ENCODE measurements at places on chromosomes 1 and 21.
A peak's percentile ranks its signal among the peaks of the same experiment; 100 is the strongest.

DNA sequence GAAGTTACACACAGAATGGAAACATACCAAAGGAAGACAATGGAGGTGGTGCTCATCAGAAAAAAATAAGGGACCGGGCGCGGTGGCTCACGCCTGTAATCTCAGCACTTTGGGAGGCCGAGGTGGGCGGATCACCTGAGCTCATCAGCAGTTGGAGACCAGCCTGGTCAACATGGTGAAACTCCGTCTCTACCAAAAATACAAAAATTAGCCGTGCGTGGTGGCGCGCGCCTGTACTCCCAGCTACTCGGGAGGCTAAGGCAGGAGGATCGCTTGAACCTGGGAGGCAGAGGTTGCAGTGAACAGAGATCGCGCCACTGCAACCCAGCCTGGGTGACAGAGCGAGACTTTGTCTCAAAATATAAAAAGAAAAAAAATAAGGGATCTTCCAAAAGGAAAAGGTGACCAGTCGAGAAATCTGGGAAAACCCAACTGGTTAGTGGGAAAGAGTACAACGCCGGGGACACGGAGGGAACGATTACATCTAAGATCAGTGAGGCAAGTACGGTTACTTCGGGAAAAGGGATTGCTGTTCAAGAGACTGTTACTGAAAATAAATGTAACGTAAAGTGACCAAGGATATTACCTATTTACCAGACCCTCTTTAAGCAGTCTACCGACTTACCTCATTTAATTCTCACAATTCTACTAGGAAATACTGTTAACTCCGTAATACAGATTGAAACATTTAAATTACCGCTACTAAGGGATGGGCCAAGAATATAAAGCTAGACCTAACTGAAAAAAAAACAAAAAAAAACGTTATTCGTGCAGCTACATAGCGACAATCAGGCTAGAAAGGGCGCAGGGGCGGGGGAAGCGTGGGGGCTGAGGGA, 822 bp downstream of the CCT3 start:
- DNase-seq = peak; percentile 11

DNA sequence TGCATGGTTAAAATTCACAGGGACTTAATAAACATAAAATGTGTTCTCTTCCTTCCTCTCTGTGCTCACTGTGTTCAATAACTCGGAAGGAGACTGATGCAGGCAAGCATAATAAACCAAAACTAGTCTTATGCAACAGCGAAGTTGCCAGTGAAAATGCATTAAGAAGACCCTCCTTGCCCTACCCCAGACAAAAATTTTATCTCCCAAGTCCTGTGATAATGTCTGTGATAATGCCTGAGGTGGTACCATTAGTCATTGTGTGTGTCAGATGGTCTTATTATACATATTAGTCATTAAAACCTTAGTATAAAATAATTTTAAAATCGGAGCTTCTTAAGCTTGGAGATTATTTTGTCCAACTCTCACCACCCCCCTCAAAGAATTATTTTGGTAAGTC, 97.8 kb downstream of the NGF start:
- DNase-seq = no peak

DNA sequence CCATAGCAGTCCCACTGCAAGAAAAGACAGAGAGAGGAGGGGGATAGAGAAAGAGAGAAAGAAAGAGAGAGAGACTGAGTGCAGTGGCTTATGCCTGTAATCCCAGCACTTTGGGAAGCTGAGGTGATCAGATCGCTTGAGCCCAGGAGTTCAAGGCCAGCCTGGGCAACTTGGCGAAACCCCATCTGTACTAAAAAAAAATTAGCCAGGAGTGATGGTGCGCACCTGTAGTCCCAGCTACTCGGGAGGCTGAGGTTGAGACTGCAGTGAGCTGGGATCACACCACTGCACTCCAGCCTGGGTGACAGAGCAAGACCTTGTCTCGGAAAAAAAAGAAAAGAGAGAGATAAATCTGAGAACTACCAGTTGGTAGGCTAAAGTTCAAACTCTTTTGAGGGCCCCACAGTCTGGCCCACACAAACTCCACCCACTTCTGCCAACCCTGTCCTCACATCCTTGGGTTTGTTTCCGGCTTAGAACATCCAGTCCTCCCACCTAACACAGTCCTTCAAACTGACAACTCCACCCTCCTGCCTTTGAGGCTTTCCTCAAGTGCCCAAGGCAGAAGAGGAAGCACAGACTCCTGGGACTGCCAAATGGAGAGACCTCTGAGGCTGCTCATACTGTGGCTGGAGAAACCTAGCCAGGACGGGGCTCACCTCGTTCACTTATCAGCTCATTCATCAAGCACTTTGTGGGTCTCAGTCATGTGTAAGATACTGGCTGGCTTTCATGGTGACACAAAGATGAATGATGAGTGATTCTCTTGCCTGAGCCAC, 20.1 kb downstream of the TFAP2E start:
- no peak for DNase-seq

DNA sequence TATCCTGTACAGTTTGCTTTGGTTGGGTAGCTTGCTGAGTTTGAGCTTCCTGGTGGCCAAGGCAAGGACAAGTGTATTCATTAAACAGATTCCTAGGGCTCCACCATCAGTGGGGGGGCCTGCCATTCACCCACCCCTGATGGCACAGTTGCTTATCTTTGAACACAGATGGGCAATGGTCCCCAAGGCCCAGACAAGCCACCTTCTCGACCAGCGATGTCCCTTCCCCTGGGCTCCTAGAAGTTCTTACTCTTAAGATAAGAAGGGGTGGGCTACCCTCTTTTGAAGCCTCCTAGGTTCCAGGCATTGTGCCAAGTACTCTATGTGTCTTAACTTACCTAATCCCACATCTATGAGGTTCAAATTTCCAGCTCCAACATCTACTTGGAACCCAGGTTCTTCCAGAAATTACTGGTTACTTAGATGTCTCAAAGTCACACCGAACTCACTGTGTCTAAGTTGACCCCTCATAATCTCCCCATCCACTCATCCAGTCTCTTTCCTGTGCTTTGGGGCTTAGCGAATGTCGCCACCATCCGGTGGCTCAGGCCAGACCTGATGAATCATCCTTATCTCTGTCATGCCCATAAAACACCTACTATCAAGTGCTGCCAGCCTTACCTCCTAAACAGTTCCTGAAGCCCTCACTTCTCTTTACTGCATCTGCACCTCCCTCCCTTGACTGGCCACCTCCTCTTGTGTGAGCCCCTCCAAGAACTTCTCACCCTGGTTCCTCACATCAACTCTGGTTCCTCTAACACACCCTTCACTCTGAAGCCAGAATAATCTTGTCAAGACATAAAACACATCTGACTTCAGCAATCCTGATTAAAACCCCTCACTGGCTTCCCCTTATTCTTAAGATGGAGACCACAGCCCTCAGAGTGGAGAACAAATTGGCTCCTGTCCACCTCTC, 50.1 kb downstream of the KLHDC7A start:
- no peak for DNase-seq

- DNase-seq = peak; percentile 5
Observed at GRCh38 chr1:223631473-223631872, 34.0 kb downstream of the CAPN8 start.

DNA sequence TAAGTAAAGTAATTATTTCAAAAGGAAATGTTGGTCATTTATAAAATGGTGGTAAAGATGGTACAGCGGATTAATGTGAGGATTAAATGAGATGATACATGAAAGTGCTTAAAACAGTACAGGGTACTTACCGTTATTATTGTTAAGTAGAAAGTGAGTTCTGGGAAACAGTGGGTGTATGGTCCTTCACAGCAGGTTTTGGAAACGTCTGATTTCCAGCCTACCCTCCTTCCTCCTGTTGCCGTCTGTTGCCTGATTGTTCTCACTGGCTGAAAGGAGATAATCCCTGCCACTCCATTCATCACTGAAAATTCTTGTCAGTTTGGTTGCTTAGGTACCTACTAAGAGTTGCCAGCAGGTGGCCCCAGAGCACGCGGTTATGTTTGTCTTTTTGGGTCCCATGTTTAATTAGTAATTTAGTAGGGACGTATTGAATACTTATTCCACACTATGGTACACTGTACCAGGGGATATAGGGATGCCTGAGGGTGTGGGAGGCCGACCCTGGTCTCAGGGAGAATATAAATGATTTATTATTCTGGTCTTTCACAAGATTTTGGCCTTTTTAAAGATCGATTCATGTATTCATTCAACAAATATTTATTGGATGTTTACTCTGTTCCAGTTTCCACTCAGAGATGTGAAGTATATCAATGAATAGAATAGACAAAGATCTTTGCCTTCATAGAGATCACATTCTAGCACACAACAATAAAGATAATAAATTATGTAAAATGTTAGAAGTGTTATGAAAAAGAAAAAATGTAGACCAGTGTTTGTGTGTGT, 30.8 kb upstream of the RPTN start:
- peak; percentile 78 for DNase-seq

- no peak for DNase-seq
Observed at GRCh38 chr1:212475151-212475550, 42.4 kb downstream of the NENF start.

DNA sequence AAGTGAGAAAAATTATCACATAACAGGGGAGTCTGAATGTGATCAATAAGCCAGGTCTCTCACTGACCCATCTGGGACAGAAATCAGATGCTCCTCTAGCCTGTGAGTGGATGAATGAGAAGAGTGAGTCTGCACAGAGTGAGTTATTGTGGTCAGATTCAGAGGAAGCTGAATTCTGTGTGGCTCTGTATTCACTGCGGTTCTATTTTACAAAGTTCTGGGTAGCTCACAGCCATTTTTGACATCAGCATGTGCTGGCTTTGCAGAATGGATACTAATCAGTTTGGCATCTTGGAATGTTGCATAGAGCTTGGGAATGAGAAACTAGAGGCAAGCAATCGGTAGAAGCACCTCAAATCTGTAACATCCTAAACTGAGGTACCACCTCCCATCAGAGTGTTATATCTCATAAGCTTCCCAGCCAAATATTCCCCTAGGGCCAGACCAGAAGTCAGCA, 3.8 kb downstream of the COLGALT2 start:
- DNase-seq = peak; percentile 37

DNA sequence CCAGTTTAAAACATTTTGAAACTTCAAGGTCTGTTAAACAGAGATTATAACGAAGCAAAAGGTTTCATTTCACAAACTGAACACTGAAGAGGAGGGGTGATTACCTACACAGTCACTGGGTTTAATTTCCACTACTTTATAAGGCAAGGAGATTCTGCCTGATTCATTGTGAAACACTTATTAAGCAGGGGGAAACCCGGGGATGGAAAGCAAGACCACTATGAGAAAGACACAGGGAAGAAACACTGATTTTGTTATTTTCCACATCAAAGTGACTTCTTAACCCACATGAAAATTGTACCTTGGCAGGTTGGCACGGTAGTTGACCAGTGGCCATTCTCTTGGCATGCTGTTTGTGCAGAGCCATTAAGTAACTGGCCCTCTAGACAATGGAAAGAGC, 8.1 kb upstream of the F5 start:
- DNase-seq = no peak

DNA sequence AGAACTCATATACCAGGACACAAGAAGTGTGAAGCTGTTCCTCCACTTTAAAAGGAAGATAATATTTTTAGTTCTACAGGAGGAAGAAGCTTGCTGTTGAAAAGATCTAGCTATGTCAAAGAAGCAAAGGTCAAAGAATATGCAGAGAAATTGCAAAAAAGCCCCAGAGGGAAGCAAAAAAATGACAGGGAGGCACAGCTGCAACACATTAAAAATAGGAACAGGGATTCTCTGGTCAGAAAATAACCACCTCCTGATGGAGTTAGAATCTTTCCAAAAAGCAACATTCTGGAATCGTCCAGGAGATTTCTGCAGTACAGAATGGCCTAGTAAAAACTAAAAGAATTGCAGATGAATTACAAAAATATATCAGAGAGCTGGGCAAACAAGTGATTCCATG, 238.9 kb upstream of the PRMT6 start:
- DNase-seq = no peak

DNA sequence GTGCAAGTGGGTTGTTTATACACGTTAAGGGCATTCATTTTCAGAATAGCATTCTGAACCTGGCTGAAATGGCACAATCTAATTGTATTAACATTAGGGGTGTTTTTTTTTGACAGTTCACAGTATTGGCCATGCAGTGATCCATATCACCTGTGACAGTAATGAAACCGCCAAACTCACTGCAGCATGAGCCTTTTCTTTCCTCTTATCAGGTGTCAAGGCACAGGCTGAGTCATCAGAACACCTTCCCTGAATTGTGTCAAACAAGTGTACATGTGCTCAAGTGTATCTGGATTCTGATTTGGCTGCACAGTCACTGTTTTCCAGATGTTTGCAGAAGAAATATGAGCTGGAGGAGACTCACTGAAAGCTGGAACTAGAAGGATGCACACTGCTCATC, 47.7 kb upstream of the C8B start:
- DNase-seq = no peak

GRCh38 chr1:111576547-111576946, 43.0 kb upstream of the RAP1A start:
- DNase-seq = no peak

DNA sequence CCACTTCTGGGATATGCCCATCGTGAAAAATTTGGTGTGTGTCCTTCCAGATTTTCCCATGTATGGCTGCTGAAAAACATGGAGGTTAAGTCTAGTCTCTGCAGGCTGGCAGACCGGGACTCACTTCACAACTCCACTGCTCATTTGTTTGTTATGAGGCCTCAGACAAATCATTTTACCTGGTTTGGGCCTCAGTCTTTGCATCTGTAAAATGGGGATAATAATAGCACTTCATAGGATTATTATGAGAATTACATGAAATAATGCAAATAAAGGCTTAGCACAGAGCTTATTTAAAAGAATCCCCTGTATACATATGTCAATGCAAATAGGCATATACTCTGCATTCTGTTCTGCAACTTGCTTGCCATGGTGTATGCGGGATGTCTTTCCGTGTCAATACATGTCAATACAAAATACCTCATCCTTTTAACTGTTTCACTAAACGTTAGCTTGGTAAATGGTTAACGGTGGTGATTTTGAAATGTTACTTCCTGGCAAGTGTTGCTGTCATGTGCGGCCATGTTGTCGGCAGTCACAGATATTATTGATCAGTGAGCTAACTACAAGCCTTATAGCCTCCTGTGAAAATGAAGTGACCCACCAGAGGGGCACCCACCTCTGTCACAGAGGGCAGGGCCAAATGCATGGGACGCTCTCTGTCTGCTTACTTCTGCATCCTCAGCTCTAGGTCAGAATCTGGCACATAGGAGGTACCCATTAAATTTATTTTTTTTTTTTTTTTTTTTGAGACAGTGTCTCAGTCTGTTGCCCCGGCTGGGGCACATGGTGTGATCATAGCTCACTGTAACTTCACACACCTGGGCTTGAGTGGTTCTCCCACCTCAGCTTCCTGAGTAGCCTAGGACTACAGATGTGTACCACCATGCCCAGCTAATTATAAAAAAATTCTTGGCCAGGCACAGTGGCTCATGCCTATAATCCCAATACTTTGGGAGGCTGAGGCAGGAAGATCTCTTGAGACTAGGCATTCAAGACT, 4.3 kb downstream of the LCK start:
- no peak for DNase-seq

- no peak for DNase-seq
Observed at GRCh38 chr1:2407991-2408275, 4.4 kb downstream of the PEX10 start.

- DNase-seq = no peak
Observed at GRCh38 chr1:18575620-18576019, 55.0 kb upstream of the PAX7 start.
